Spleen (tissue), 13 donors: ENCODE measurements at places on chromosomes 6 and 20. TPM values are rescaled to one million over a fixed set of nuclear protein-coding genes. Genes with fewer than 3 reads are reported as not detected.

DNA sequence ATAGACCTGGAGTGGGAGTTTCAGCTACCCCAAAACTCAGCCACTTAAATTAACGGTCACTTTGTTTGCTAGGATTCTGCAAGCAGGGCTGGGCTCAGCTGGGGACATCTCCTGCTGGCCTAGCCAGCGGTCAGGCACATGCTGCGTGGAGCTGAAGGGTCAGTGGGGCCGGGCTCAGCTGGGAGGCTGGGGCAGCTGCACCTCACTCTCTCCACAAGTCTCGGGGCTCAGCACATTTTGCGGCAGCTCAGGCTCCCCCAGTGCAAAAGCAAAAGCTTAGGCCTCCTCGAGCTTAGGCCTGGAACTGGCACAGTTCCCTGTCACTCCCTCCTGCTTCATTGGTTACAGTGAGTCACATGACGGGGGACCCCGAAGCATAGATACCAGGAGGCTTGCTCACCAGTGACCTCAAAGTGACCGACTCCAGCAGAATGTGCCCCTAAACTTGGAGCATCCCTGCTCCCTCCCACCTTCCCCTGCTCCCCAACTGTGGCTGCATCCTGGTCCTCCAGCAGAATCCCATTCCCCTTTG, 80.6 kb upstream of the CST7 start:
- DNase-seq, result no peak

- DNase-seq, result no peak
Observed at GRCh38 chr6:63573899-63574553, 1.7 kb downstream of the LOC128125822 start.

DNA sequence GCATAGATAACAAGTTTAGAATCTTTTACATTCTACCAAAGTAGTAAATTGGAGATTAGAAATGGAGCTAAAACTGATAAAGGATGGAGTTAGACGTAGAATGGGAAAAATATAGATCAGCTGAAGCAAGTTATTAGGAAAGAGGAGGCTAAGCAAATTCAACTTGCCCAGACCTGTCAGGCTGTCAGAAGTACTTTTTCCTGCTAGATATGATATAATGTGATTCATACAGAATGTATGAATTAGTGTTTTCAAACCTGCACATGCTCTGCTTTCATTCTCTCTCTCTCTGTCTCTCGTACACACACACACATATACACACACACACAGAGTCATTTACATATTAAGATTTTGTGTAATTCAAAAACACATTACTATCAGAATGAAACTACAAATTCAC, 133.2 kb upstream of the HDGFL1 start:
- DNase-seq, result no peak

GRCh38 chr6:74087899-74088298, 391.9 kb downstream of the CD109 start:
- DNase-seq, result no peak

DNA sequence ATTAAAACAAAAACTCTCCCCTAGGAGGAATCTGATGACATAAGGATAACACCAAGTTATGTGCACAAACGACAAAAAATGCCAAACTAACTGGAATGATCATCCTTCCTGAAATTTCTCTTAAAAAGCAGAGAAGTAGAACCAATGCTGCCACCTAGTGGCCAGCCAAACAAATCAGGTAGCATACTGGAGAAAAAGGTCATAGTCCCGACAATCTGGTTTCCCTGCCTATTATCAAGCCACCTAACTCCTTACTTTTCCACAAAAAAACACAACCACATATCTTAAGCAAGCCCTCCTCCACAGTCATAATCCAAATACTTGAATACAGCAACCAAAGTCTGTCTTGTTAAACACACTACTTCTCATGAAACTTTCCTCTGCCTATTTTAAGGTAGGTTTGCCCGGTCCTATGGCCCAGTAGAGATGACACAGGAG, 5.3 kb downstream of the OARD1 start:
- DNase-seq, result no peak

- DNase-seq, result no peak
Observed at GRCh38 chr6:58198301-58198700, 880.9 kb downstream of the PRIM2 start.

- no peak for DNase-seq
Observed at GRCh38 chr6:150878347-150879213, 13.1 kb downstream of the MTHFD1L start.

- DNase-seq, result no peak
Observed at GRCh38 chr6:106890447-106890846, 84.1 kb downstream of the CD24 start.

GRCh38 chr20:53332022-53332837, 261.4 kb downstream of the ZNF217 start:
- no peak for DNase-seq

DNA sequence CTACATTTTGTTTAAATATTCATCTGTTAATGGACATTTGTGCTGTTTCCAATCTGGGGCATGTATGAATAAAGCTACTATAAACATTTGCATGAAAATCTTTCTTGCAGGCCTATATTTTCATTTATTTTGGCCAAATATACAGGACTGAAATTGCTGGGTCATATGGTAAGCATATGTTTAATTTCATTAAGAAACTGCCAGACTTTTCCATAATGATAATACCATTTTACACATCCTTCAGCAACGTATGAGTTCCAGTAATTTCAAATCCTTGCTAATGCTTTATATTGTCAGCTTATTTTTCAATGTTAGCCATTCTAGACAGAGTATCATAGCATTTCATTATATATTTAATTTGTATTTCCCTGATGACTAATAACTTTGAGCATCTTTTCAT, 51.0 kb downstream of the GPR6 start:
- DNase-seq, result no peak

DNA sequence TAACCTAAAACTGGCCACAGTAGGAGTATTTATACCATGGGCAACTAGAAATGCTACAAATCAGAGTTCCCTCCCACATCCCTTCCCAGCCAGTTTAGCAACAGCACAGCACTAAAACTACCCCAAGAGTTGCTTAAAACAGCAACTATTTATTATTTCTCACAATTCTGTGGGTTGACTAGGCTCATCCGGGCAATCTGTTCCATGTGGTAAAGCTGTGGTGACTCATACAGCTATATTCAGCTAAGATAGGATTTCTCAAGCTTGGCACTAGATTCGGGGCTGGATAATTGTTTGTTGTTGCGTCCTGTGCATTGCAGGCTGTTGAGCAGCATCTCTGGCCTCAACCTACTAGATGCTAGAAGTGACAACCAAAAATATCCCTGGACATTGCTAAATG, 8.6 kb upstream of the HECA start:
- no peak for DNase-seq

- DNase-seq, result no peak
Observed at GRCh38 chr6:40760887-40761286, 173.7 kb upstream of the LRFN2 start.

GRCh38 chr20:63521602-63522001, 1.0 kb downstream of the PPDPF start:
- peak; percentile 82 for DNase-seq

- DNase-seq, result peak; percentile 86
Observed at GRCh38 chr20:10219452-10219791, 792 bp downstream of the SNAP25 start.

DNA sequence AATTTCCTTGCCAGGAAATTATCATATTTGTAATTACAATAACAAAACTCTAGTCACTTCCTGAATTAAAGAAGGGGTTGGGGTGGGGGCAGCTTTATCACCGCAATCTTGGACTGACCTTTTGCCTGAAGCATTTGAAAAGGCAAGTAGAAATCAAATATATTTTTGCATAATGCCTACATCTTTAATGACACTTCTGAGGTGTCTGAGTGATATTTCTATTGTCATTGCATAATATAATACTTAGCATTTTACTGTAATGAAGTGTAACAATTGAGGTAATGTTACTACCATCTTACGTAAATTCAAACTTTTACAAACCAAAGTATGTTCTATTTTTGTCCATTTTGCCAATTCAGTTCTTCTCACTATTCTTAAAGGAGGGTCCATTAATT, 65.2 kb downstream of the SYNE1 start:
- no peak for DNase-seq

GRCh38 chr20:59751075-59751711, 146.9 kb downstream of the PHACTR3 start:
- DNase-seq, result peak; percentile 86

DNA sequence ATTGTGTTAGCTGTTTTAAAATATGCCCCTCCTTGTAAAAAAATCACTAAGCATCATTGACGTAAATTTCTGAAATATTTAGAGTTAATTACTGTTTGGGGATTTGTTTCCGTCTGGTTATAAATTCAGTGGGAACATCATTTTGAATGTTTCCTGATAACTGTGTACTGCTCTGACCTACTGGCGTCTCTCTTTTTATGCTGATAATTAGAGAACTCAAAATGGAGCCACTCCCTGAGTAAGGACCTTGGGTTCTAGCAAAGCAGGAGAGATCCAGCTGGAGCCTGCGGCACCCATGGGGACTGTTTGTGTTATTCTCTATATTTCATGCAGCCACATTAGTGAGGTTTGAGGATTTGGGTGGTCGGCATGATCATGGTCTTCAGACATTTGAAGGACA, 124.9 kb downstream of the SOBP start:
- DNase-seq, result no peak

GRCh38 chr20:38158701-38159351, 6.2 kb downstream of the TGM2 start:
- peak; percentile 76 for DNase-seq

GRCh38 chr20:34579979-34580940, 21.7 kb downstream of the MAP1LC3A start:
- DNase-seq, result no peak

DNA sequence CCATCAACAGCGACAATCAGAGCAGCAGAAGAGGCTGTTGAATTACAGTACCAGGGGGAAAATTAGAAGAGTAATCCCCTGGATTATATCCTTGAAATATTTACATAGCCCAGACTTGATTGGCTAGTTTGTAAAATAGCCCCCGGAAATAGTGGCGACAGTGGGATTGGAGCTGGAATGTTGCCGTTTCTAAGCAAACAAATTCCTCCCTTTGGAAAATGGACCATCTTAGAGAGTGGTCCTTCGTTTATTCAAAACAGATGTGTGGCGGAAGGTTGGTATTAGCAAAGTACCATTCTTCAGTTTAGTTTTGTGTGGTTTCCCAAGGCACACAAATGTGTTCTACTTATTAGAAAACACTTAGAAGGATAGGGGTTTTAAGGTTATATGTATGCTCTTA, 4.5 kb upstream of the EPB41L2 start:
- DNase-seq, result no peak

DNA sequence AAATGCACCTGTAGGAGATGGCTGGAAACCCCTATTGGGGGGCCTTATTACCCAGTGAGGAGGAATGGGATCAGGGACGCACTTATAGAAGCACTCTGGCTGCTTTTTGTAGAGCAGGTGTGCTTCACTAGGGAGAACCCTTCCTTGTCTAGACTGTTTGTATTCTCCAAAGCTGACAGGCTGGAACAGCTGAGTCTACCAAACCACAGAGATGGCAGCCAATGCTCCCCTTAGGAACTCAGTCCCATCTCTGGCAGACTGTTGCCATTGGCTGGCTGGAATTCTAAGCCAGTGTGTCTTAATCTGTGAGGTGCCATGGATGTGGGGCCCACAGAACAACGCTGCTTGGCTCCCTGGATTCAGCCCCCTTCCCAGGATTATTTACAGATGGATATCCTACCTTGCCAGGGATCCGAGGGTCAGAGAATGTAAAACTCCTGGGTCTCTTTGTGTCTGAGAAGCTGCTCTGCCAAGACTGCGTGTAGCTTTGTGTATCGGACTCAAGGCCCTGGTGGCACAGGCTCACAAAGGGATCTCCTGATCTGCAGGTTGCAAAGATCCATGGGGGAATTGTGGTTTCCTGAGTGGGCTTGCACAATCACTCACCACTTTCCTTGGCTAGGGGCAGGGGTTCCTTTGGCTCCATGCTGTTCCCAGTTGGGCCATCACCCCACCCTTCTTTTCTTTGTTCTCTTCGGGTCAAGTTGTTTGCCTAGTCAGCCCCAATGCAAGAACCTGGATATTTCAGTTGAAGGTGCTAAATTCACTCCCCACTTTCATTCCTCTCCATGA, 26.1 kb downstream of the C6orf52 start:
- no peak for DNase-seq

DNA sequence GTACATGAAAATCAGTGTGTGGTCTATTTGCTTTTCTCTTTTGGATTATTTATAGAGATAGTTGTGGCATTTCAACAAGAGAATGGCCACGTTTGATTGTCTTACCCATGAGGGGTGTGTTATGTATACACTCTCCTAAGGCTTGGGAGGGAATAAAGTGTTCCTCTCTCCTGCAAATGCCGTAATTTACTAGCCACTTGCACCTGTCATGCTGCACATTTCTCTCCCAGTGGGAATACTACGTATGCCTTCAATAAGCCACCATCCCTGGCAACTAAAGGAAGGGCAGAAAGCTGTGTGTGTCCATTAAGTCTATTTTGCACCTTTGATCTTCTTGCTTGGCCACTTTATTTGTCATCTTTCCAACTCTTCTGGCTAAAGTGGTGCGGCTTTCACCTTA, 541.2 kb downstream of the QKI start:
- DNase-seq, result no peak

DNA sequence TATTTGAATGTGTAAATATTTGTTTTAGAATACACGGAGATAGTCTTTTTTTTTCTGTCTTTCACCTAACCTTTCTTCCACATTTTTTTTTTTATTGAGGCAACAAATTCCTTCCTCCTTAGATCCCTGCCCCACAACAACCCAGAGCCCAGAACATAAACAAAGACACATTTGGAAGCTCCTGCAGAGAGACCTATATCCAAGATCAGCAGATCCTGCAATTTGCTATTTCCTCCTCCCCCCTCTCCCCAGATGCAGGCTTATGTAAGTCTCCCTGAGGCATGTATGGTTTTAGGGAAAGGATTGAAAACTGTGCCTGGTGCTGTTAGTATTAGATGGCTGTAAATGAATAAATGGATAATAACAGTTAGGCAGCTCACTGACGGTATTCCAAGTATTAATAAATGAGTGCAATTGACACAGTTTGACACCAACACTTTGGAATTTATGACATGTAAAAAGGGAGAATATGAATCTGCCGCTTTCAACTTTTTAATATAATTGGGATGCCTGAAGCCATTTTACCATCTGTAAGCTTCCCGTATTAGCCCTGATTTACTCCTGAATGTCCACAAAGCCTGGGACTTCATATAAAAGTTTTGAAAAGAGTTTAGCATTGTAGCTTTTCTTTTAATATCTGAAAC, 608.3 kb upstream of the CITED2 start:
- DNase-seq, result no peak

DNA sequence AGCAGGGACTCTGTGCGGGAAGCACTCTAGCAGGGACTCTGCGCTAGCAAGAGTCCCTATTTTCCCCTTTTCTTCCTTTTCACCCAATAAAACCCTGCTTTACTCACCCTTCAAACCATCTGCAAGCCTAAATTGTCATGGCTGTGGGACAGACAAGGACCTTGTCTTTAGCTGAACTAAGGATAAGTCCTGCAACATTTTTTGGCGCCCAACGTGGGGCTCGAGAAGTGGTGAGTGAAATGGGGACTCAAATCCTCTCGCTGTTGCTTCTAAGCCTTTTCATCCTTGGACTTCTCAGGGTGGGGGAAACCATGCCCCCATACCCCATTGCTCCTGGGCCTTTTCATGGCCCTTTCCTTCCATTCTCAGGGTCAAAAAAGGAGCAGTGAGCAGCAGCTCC, 46.4 kb downstream of the IMPG1 start:
- DNase-seq, result no peak

The EPB41L1 gene
- 1.5 TPM for polyA plus RNA-seq

The SLX4IP gene
- 2.8 TPM for polyA plus RNA-seq

The SRMS gene
- polyA plus RNA-seq, result 0.19 TPM

The SAYSD1 gene
- 13.6 TPM for polyA plus RNA-seq

The ZNF133 gene
- polyA plus RNA-seq, result 12.2 TPM

The TFAP2C gene
- polyA plus RNA-seq, result 0.03 TPM

The NOTCH4 gene
- 38.0 TPM for polyA plus RNA-seq

The ID1 gene
- 122 TPM for polyA plus RNA-seq

The OOEP gene
- 0.19 TPM for polyA plus RNA-seq

The VARS1 gene
- 49.0 TPM for polyA plus RNA-seq

The SAMD3 gene
- 3.0 TPM for polyA plus RNA-seq
